Germinal center (tissue), 1 donor: ENCODE measurements at places on chromosomes 5 and 9.

GRCh38 chr5:132207778-132208177, 19.9 kb downstream of the P4HA2 start:
- DNase-seq: no peak

DNA sequence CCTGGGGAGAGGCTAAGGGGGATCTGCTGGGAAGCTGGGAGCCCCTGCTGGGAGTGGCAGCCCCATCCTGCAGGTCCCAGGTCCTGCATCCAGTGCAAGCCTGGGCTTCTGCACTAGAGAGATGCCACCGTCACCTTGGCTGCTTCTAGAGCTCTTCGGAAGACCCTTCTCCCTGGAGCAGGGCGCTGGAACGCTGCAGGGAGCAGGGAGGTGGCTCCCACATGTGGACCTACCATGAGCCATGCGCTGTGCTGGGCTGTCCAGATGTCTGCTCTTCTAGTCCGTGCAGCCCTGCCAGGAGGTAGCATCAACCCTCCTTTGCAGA, 90.9 kb upstream of the PHYKPL start:
- no peak for DNase-seq

DNA sequence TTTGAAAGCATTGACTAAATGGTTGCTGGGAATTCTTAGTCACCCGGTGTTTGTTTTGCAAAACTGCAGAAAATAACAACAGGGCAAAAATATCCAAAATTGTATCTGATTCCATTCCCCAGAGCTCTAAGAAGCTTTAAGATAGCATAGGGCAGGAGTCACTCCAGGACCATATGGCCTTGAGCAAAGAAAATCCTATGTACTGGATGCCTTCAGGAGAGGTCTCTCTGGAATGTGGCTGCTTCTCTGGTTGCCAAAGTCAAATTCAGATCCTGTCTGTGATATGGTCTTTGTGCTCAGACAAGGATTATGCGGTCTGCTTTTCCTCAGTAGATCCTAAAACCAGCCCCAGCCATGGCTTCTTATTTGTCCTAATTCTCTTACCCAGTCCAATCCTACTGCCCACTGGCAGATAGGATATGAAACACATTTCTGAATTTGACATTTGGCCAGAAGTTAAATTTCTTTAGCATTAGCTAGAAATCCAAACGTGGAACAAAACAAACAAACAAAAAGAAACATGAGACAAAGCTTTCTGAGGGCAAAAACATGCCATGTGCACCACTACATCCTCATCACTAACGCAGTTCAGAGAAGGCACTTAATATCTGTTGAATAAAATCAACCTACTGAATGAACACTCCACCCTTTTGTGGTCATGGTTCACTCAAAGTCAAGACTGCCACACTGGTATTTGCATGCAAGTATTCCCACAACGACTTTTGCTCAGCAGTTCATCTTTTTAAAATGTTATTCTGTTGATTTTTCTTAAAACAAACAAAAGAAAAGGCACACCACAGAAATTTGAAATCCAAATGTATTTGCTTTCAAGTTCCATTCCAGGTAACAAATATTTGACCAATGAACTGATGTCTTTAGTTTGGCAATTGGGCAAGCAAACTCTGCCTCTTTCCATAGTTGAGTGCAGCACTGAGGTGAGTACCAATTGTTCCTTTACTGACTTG, 165.7 kb downstream of the TRPM6 start:
- DNase-seq: no peak

DNA sequence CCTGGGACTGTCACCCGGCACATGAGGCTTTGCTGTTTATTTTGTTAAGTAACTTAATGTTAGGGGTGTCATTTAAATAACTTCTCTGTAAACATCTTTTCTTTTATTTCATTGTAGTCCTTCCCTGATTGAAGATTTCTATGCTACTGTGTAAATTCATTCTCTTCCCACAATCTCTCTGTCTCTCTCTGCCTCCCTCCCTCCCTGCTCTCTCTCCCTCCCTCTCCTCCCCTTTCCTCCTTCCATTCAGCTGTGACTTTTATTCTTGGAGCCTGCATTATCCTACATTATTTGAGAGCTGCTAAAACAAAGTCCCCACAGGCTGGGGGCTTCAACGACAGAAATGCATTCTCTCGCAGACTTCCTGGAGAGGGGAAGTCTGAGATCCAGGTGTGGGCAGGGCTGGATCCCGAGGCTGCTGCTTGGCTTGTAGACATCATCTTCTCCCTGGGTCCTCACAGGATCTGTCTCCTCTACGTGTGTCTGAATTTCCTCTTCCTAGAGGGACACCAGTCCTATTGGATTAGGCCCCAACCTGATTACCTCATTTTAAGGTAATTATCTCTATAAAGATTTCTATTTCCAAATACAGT, 18.4 kb downstream of the UBE2QL1 start:
- no peak for DNase-seq

DNA sequence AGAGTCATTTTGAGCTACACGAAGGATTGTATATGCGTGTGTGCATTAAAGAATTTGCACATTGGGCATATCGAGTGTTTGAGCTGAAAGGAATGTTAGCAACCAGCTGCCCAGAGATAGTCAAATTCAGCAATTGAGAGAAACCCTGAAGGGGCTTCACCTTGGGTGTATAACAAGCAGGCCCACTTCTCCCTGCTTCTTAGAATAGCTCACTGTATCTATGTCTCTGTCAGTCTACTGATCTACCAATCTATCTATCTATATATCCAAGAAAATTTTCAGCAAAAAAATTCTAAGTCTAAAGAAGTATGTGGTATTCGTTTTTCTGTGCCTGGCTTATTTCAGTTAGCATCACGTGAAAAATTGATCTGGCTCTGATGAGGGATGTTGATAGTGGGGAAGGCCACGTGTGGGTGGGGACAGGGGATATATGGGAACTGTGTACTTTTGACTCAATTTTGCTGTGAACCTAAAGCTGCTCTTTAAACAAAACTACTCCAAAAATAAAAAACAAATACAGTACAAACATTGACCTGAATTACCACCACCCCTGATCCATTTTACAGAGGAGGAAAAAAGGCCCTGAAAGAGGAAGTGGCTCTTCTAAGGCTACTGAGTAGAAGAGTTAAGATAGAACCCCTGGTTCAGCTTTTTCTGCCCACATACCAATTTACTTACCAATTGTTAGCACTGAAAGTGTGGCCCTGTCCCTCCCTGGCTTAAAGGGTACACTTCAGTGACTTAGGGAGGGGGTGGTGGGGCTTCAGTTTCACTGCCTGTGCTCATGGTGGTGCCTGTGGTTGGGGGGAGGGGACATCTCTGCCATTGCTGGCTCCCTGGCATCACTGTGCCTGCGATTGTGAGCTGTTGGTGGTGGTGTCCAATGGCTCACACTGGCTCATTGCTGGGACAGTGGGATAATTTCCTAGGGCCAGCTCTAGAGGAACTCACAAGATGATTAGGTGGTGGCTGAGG, 141.8 kb downstream of the DOCK2 start:
- DNase-seq: peak; percentile 61
